ENCODE measurements at places on chromosomes 12 and 14.

- no peaks in the 10 kb centered on the region for H3K27me3 ChIP-seq
- DNase-seq = no peak
- no peak overlapping the region for H3K4me3 ChIP-seq
Measured at GRCh38 chr12:89062996-89063395, 289.3 kb downstream of the DUSP6 start.

DNA sequence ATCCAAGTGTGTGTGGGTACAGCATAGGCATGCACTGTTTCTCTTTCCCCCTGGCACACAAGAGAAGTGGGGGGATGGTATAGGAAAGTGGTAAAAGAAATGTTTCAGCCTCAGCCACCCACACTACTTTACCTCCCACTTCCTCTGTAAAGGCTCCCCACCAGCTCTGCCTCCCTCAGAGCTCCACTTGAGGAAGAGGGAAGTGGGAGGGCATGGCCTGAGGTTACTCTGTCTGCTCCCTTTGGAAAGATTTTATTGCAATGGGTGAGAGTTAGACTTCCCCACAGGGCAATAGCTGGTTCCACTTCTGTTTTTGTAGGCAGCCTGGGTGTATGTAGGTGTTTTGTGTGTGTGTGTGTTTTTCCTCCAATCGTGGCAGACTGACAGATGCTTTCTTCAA is 145.3 kb downstream of the SSPN start:
- H3K4me3 ChIP-seq = no peak overlapping the region
- no peak for DNase-seq
- peaks cover 17% of the 10 kb centered on the region for H3K4me1 ChIP-seq
- peaks cover 10% of the 10 kb centered on the region for H3K36me3 ChIP-seq

GRCh38 chr14:50489851-50490250 is 42.5 kb downstream of the MAP4K5 start:
- no peaks in the 10 kb centered on the region for H3K27me3 ChIP-seq
- DNase-seq = no peak
- H3K4me1 ChIP-seq = no peaks in the 10 kb centered on the region
- H3K4me3 ChIP-seq = no peak overlapping the region

DNA sequence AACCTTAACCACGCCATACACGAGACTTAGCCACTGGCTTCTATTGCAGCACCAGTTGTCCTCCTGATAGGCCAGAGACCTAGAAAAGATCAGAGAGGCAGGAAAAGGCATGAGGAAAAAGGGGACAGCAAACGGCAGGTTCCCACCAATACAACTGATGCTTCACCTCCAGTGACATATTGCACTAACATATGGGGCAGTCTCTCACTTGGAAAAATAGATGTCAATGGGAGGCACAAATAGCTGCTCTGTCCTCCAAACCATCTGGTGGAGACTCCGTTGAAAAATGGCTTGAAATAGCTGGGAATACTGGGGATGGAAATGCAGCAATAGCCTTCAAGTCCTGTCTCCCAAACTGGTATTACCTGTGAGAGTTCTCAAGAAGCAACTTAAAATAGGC is 20.3 kb downstream of the SLC8A3 start:
- H3K36me3 ChIP-seq = no peaks in the 10 kb centered on the region
- no peak overlapping the region for H3K27ac ChIP-seq
- no peak overlapping the region for H3K4me3 ChIP-seq
- peaks cover 8% of the 10 kb centered on the region for H3K27me3 ChIP-seq

DNA sequence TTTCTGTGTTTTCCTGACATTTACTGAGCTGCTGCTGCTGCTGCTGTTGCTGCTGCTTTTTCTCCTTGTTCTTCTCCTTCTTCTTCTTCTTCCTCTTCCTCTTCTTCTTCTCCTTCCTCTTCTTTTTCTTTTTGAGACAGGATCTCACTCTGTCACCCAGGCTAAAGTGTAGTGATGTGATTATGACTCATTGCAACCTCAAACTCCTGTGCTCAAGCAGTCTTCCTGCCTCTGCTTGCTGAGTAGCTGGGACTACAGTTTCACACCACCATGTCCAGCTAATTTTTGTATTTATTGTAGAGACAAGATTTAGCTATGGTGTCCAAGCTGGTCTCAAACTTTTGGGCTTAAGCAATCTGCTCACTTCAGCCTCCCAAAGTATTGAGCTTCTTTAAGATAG is 95.8 kb downstream of the TMTC3 start:
- no peak overlapping the region for H3K4me3 ChIP-seq
- H3K4me1 ChIP-seq = peaks cover 25% of the 10 kb centered on the region
- no peak overlapping the region for H3K27ac ChIP-seq
- H3K36me3 ChIP-seq = no peaks in the 10 kb centered on the region
- no peaks in the 10 kb centered on the region for H3K27me3 ChIP-seq

- peaks cover 14% of the 10 kb centered on the region for H3K36me3 ChIP-seq
- DNase-seq = peak; percentile 50
- H3K27ac ChIP-seq = peak overlapping the region; percentile 67
- H3K4me3 ChIP-seq = no peak overlapping the region
Measured at GRCh38 chr14:23294734-23295561, 7.7 kb downstream of the PPP1R3E start.

- DNase-seq = no peak
- H3K36me3 ChIP-seq = peaks cover 10% of the 10 kb centered on the region
- no peak overlapping the region for H3K4me3 ChIP-seq
- peaks cover 40% of the 10 kb centered on the region for H3K4me1 ChIP-seq
- H3K27ac ChIP-seq = no peak overlapping the region
Measured at GRCh38 chr12:50162230-50162629, 4.9 kb downstream of the CERS5 start.

DNA sequence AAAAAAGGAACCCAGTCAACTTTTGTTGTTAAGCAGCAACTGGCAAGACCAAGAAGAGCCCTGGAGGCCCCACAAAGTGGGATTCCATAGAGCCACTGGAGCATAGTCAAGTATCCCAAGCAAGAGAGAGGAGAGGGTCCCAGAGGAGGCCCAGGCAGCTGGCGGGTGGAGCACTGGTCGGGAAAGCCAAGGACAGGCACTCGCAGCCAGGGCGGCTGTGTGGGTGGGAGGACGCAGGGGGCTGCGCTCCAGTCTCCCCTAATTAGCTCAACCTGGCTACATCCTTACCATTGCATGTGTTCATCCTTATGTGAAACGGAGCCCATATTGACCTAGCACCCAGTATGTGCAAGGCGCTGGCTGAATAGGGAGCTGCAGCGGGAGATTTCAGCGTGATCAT is 18.3 kb upstream of the ZFP36L1 start:
- H3K27ac ChIP-seq = no peak overlapping the region
- peaks cover 4% of the 10 kb centered on the region for H3K27me3 ChIP-seq
- peaks cover 4% of the 10 kb centered on the region for H3K36me3 ChIP-seq
- H3K4me1 ChIP-seq = peaks cover 44% of the 10 kb centered on the region
- H3K4me3 ChIP-seq = no peak overlapping the region
- no peak for DNase-seq

GRCh38 chr14:38143170-38143569 is 64.5 kb upstream of the SSTR1 start:
- H3K4me1 ChIP-seq = no peaks in the 10 kb centered on the region
- peaks cover 2% of the 10 kb centered on the region for H3K27me3 ChIP-seq
- DNase-seq = no peak
- H3K27ac ChIP-seq = no peak overlapping the region

DNA sequence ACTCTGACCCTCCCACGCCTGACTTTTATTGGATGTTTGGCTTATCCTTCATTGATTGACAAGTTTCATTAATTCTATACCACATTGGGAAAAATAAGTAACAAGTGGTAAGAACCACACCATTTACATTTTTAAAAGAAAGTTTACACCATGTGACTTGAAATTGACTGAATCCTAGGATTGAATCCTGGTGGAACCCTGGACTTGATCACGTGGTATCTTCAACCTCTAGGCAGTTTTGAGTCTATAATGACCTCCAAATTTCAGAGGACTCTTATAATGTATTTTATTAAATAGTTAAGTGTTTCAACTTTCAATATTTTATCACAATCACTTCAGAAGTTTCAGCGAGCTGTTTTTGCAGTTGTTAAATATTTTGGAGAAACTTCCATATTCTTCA is 172.0 kb downstream of the SLC6A15 start:
- H3K27ac ChIP-seq = no peak overlapping the region
- no peak overlapping the region for H3K4me3 ChIP-seq
- H3K27me3 ChIP-seq = peaks cover 1% of the 10 kb centered on the region
- no peaks in the 10 kb centered on the region for H3K4me1 ChIP-seq

DNA sequence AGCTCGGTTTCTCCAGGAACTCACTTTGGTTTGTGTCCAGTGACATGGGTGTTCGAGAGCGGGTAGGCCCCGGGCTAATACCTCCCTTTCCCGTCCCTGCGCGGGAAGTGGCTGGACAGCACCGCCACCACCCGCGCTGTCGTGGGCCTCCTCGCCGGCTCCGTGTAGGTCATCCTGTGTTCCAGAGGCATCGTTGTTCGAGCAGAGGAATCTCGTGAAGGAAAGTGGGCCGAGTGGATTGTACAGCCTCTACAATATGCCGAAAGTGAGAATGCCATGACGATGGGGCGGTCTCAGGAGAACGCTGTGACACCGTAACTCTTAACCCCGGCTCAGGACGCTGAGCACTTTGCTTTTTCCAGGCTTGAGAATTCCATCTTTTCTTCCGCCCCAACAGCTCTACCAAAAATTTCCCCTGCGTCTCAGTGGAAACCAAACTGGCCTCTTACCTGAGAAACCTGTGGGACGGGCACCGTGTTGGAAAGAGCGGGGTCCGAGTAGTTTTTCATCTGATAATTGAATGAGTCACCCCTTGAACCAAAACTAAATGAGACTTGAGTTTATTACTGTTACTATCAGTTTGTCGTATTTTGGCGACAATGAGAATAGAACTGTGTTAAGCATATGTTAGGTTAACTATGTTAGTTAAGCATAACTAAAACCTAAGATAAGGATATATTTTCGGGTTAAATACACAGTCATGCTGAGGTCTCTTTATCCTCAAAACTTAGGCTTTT is 510 bp downstream of the EIF2S1 start:
- H3K4me1 ChIP-seq = peaks cover 83% of the 10 kb centered on the region
- peak overlapping the region; percentile 97 for H3K27ac ChIP-seq
- H3K36me3 ChIP-seq = peaks cover 35% of the 10 kb centered on the region
- no peak for DNase-seq
- H3K4me3 ChIP-seq = peak overlapping the region; percentile 92

DNA sequence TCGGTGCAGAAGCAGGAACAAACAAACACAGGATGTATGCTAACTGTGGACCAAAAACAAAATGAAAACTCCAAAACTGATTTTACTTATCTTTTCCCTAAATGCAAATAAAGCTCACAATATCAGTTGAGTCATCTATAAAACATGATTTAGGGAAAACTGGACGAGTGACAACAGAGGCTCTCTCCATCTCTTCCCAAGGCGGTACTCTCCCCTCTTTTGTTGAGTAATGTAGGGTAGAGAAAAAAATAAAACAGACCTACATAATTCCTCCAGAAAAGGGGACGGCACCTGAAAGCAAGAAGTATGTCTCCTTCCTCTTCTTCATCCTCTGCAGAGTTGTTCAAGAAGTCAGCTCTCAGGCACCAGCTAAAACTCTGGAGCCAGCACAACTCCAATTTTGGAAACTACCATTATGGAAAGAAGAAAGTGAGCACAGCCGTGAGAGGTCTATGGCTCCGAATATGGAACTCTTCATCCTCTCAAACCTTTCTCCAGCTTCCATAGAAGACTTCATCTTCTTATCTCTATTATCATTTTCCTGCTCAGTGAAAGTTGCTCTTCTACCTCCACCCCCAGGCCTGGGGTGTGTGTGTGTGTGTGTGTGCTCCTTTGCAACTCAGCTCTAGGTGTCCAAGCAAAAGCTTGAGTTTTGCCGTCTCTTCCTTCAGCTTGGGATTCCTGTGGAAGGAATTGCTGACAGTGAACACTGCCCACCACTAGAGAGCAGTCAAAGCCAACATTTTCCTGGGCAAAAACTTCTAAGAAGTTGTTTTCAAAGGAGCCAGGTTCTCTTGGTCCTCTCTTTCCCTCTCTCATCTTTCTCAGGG is 155.4 kb downstream of the DIO2 start:
- H3K36me3 ChIP-seq = no peaks in the 10 kb centered on the region
- H3K4me3 ChIP-seq = no peak overlapping the region
- H3K27me3 ChIP-seq = no peaks in the 10 kb centered on the region
- DNase-seq = no peak
- H3K4me1 ChIP-seq = no peaks in the 10 kb centered on the region

DNA sequence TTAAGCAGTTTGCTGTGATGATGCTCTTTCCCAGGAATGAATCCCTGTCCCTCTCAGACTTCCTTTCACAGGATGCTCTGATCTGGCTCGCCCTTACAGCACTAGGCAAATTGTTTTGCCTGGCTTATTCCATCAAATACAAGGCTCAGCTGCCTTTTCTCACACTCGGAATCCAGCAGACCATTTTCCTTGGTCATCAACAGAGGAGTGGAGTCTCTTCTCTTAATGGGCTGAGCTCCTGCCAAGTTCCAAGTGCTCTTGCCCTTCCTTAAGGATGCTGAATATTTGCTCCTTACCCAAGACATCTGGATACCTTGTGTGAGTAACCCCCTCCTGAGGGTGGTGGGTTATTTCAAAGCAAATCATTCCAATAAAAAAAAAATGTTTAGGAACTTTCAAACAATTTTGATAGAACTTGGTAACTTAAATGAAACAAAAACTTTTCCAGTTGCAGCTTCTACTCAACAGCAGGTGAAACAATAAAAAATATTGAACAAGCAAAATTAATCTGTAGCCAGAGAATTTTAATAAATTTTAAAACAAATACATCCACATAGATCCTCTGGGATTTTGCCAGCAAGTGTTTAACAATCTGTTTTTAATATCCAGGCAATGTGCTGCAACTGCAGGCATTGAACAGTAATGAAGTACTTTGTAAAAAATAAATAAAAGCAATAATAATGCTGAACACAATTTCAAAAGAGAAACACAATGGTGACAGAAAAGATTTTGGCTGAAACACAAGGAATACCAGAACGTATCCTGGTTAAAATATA is 264.0 kb upstream of the FAR2 start:
- no peaks in the 10 kb centered on the region for H3K4me1 ChIP-seq
- H3K27me3 ChIP-seq = peaks cover under 1% of the 10 kb centered on the region
- H3K27ac ChIP-seq = no peak overlapping the region
- DNase-seq = no peak
- H3K4me3 ChIP-seq = no peak overlapping the region

DNA sequence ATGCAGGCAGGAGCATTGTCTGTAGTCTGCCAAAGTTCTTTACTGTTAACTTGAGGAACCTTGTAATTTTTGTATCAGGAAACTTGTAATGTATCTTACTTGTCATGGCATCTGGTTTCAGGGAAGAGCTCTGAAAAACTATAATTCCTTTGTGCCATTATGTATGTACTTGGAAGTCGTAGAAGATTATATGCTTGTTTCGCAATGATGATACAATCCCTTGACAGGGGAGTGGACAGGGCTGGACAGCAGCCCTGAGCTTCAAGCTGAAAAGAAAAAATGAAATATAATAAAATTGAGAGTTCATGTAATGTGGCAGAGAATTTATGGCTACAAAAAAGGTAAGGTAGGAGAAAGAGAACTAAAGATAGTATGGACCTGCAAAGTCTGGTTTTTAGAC is 7.4 kb upstream of the DLGAP5 start:
- DNase-seq = no peak
- H3K36me3 ChIP-seq = no peaks in the 10 kb centered on the region
- no peak overlapping the region for H3K27ac ChIP-seq

GRCh38 chr14:98252820-98253219 is 1019.2 kb downstream of the BCL11B start:
- DNase-seq = no peak
- peaks cover 5% of the 10 kb centered on the region for H3K4me1 ChIP-seq
- no peak overlapping the region for H3K4me3 ChIP-seq
- H3K36me3 ChIP-seq = peaks cover 2% of the 10 kb centered on the region
- H3K27ac ChIP-seq = no peak overlapping the region
- peaks cover 2% of the 10 kb centered on the region for H3K27me3 ChIP-seq
